ENCODE measurements at places on chromosomes 3 and 15.

GRCh38 chr3:114464548-114464947, 170.7 kb downstream of the TIGIT start:
- no peak overlapping the region for H3K4me3 ChIP-seq
- no peaks in the 10 kb centered on the region for H3K27me3 ChIP-seq
- no peaks in the 10 kb centered on the region for H3K36me3 ChIP-seq
- no peak overlapping the region for H3K27ac ChIP-seq
- H3K4me1 ChIP-seq: peaks cover 9% of the 10 kb centered on the region
- DNase-seq: no peak

DNA sequence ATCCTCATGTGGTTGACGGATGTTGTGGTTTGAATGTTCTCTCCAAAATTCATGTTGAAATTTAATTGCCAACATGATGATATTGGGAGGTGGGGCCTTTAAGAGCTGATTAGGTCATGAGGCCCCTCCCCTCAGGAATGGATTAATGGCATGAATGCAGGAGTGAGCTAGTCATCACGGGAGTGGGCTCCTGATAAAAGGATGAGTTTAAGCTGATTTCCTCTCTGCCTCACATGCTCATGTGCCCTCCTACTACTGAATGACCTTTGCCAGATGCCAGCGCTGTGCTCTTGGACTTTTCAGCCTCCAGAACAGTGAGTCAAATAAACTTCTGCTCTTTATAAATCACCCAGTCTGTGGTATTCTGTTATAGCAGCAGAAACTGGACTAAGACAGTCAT, 111.2 kb downstream of the MYO5A start:
- H3K4me1 ChIP-seq: no peaks in the 10 kb centered on the region
- H3K27ac ChIP-seq: no peak overlapping the region
- H3K4me3 ChIP-seq: no peak overlapping the region
- H3K27me3 ChIP-seq: no peaks in the 10 kb centered on the region
- DNase-seq: no peak
- peaks cover 3% of the 10 kb centered on the region for H3K36me3 ChIP-seq

DNA sequence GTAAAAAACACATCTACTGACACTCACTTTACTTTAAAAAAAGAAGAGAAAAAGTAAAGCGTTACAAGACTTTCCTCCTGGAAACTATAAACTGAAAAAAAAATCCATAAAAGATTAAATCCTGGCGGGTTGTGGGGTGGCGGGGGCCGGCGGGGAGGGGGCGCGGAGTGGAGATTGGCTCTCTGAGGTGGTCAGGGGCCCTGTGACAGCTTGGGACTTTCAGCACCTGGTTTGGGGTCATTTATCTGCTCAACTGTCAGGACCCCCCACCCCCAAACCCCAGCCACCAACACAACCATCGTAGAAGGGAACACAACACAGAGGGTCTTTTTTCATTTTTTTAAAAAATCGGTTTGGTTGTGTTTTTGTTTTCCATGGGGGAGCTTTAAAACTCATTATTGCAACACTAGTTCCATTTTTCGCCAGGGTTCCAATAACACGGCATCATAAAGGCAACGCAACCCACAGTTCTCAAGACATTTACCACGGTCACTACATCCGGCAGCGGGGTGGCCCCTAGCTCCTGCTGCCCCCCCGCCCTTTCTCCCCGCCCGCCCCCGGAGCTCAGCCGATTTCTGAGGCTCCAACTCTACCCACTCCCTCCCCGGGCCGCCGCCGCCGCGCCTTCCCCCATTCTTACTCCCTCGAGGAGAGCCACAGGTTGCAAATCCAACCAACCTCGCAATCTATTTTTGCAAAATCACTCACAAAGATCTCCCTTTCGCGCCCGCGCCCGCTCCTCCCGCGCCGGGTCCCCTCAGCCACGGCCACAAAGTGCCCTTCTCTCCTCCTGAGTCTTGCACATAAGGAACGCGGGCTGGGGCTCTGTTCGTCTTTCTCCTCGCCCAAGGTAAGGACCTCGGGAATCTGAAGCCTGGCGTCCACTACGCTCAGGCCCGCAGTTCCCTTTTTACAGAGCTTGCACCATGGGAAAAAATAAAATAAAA, 1.8 kb downstream of the BCL6 start:
- H3K27me3 ChIP-seq: peaks cover 15% of the 10 kb centered on the region
- DNase-seq: peak; percentile 31
- peak overlapping the region; percentile 85 for H3K27ac ChIP-seq
- H3K4me3 ChIP-seq: peak overlapping the region; percentile 96

DNA sequence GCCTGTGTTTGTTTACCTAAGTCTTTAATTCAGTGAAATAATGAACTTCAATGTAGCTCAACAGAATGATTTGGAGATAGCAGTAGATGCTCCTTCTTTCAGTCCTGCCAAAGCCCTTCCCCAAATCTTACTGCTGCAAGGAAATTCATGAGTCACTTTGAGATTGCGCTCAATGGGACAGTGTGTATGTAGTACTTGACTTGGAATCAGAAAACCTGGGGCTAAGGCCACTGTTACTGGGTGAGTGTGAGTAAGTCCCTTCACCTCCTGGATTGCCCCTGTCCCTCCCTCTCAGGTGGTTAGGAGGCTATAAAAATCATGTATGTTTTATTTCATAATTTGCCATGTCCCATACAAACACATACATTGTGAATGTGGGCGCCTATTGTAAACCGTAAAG, 29.9 kb downstream of the ATP13A5 start:
- H3K27me3 ChIP-seq: no peaks in the 10 kb centered on the region
- DNase-seq: no peak
- no peak overlapping the region for H3K4me3 ChIP-seq
- no peak overlapping the region for H3K27ac ChIP-seq

- H3K27ac ChIP-seq: no peak overlapping the region
- no peaks in the 10 kb centered on the region for H3K36me3 ChIP-seq
- H3K4me3 ChIP-seq: no peak overlapping the region
- peaks cover 8% of the 10 kb centered on the region for H3K27me3 ChIP-seq
- DNase-seq: no peak
Observed at GRCh38 chr3:72128921-72129320, 344.0 kb upstream of the PROK2 start.

DNA sequence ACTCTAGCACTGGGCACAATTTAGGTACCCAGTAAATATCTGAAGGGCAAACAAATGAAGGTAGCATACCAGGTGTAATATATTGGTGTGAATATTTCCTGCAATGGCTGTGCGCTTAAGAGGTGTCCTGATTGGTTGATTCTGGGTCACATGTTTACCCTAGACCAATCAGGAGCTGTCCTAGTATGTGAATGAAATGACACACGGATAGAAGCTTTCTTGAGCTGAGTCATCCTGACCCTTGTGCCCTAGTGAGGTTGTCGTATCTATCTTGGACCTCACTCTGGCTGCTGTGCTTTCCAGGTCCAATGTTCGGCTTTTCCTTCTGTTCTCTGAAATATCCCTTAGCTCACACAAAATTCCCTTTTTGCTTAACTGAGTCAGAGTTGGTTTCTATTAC, 58.1 kb upstream of the FOXP1 start:
- H3K27ac ChIP-seq: no peak overlapping the region
- H3K4me1 ChIP-seq: no peaks in the 10 kb centered on the region
- no peak overlapping the region for H3K4me3 ChIP-seq
- no peaks in the 10 kb centered on the region for H3K27me3 ChIP-seq
- DNase-seq: no peak
- H3K36me3 ChIP-seq: no peaks in the 10 kb centered on the region

- no peak overlapping the region for H3K27ac ChIP-seq
- H3K4me1 ChIP-seq: peaks cover 11% of the 10 kb centered on the region
- H3K27me3 ChIP-seq: no peaks in the 10 kb centered on the region
- DNase-seq: no peak
- H3K4me3 ChIP-seq: no peak overlapping the region
- H3K36me3 ChIP-seq: no peaks in the 10 kb centered on the region
Observed at GRCh38 chr3:86239946-86240345, 751.0 kb downstream of the VGLL3 start.

- peaks cover 35% of the 10 kb centered on the region for H3K27me3 ChIP-seq
- H3K4me1 ChIP-seq: no peaks in the 10 kb centered on the region
- H3K27ac ChIP-seq: no peak overlapping the region
- no peak overlapping the region for H3K4me3 ChIP-seq
- no peak for DNase-seq
Observed at GRCh38 chr15:69679623-69680228, 227.1 kb downstream of the RPLP1 start.

DNA sequence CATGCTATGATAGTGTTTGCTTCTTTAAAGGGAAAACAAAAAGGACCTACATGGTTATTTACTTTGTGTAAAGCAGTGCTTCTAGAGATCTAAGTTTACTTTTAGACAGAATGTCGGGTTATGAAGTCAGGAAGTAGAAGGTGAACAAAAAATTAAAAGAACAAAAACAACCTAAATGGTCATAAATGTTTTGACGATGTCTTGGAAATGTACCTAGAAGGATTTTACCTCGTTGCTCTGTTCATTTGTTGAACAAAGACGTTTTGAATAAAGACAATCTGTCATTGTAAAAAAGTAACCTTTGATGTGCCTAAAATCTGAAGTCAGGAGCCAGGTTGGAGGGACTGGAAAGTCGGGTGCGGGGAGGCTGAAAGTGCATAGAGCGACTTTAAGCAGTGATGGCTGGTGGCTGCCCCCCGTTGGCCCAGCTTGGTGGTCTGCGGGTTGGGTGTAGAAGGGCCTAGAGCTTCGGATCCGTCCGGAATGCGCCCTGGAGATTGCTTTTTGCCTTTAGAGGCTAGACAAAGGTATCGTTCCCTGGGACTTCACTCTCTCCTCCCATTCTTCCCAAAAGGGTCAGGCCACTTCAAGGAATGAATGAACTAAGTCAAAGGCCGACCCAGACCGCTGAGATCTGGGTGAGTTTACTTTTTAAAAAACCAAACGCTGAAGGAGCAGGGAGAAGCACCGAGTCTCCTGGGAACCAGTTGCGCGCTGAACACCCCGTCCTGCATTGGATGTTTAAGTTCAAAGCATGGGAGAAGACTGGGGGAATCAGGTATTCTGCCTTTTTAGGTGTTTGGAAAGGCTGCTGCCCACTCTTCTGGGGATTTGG, 2.1 kb downstream of the SOX14 start:
- peak; percentile 3 for DNase-seq
- H3K27ac ChIP-seq: no peak overlapping the region
- peak overlapping the region; percentile 58 for H3K4me3 ChIP-seq
- peaks cover 38% of the 10 kb centered on the region for H3K4me1 ChIP-seq
- no peaks in the 10 kb centered on the region for H3K36me3 ChIP-seq

- peaks cover 5% of the 10 kb centered on the region for H3K4me1 ChIP-seq
- no peak for DNase-seq
- H3K27me3 ChIP-seq: no peaks in the 10 kb centered on the region
- H3K27ac ChIP-seq: peak overlapping the region; percentile 78
Observed at GRCh38 chr3:118997190-118997589, 37.5 kb downstream of the IGSF11 start.

GRCh38 chr15:84750583-84751092, 2.2 kb downstream of the ZNF592 start:
- no peaks in the 10 kb centered on the region for H3K27me3 ChIP-seq
- H3K4me1 ChIP-seq: peaks cover 41% of the 10 kb centered on the region

DNA sequence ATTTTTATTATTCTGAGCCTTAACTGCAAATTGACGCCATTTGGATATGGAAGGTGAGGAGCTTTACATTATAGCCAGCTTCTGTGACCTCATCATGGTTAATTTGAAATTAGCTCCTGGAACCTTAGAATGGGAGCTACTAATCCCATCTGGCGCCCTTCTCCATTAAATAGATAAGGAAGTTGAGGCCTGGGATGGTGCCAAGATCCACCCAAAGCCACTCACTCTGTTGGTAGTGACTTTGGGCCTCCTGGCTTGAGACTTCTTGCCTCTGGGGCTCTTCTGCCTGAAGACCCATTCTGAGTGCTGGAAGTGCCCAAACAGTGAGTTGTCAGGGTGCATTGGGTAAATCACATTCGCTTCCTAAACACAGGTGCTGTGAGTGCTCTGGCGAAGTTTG, 12.0 kb upstream of the HMCES start:
- DNase-seq: no peak
- H3K4me1 ChIP-seq: no peaks in the 10 kb centered on the region
- H3K36me3 ChIP-seq: peaks cover 19% of the 10 kb centered on the region
- H3K27me3 ChIP-seq: no peaks in the 10 kb centered on the region
- no peak overlapping the region for H3K4me3 ChIP-seq

DNA sequence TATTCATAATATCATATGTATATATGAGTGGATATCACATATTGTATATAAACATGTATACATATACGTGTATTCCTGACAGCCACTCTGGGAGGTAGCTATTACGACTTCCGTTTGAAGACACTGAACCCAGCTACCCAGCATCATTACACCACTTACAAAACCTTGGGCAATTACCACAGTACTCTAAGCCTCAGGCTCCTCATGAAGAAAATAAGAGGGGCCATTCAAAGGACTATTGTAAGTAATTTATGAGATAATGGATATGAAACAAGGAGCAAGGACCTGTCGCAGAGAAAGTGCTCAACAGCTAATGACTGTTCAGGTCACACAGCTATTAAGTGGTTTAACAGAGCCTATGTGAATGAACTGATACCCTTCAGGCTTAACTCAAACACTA, 52.4 kb downstream of the KCNMB2 start:
- H3K36me3 ChIP-seq: no peaks in the 10 kb centered on the region
- H3K4me3 ChIP-seq: no peak overlapping the region
- H3K27me3 ChIP-seq: no peaks in the 10 kb centered on the region
- no peaks in the 10 kb centered on the region for H3K4me1 ChIP-seq
- H3K27ac ChIP-seq: no peak overlapping the region

DNA sequence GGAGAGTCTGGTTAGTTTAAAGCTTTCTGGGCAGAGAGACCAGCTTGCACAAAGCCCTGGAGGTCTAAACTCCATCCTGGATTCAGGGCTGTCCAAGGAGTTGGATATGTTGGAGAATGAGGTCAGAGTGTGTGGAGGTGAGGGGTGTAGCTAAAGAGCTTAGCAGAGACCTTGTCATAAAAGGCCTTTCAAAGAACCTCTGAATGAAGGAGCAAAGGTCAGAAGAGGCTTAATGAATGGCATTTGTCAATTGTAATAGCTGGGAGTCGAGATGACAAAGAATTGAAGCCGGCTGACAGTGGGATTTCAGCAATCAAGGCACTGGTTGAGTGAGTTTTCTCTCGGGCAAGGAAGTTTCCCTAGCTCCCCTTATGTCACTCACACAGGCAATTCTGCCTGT, 202.6 kb downstream of the PDCD6IP start:
- peak; percentile 8 for DNase-seq
- H3K27me3 ChIP-seq: no peaks in the 10 kb centered on the region
- H3K4me3 ChIP-seq: peak overlapping the region; percentile 35
- peak overlapping the region; percentile 72 for H3K27ac ChIP-seq
- peaks cover 35% of the 10 kb centered on the region for H3K4me1 ChIP-seq

DNA sequence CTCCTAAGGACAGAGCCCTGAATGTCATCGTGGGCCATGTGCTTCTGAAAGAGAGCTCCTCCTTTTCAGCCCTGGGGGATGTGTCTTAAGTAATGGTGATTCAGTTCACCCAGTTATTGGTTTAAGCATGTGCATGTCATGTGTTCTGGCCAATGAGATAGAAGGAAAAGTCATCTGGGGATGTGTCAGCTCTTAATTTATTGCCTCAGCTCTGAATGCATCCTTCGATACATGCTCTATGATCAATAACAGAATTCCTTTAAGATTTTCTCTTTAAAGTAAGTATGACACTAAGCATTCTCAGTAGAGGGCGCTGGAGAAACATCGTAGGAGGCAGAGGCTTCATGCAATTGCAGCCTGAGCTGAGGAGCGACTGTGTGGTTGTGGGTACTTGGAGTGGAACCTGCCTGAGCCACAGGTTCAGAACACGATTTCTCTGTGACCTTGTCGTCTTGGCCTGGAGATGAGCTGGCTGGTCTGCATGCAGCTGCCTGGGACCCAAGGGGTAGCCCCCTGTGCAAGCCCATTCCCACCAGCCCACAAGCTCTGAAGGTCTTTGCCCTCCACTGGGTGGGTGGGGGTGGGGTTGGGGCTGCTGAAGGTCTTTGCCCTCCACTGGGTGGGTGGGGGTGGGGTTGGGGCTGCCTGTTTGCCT, 69.5 kb downstream of the C3orf38 start:
- H3K4me3 ChIP-seq: no peak overlapping the region
- H3K4me1 ChIP-seq: peaks cover 10% of the 10 kb centered on the region
- H3K27me3 ChIP-seq: no peaks in the 10 kb centered on the region
- peak; percentile 62 for DNase-seq
